ENCODE measurements at places on chromosomes 3 and 15.

- no peak for DNase-seq
These were observed 42.1 kb downstream of the CDCP1 start for GRCh38 chr3:45103753-45104714.

GRCh38 chr15:75192307-75192706, 9.4 kb upstream of the C15orf39 start:
- DNase-seq: no peak

DNA sequence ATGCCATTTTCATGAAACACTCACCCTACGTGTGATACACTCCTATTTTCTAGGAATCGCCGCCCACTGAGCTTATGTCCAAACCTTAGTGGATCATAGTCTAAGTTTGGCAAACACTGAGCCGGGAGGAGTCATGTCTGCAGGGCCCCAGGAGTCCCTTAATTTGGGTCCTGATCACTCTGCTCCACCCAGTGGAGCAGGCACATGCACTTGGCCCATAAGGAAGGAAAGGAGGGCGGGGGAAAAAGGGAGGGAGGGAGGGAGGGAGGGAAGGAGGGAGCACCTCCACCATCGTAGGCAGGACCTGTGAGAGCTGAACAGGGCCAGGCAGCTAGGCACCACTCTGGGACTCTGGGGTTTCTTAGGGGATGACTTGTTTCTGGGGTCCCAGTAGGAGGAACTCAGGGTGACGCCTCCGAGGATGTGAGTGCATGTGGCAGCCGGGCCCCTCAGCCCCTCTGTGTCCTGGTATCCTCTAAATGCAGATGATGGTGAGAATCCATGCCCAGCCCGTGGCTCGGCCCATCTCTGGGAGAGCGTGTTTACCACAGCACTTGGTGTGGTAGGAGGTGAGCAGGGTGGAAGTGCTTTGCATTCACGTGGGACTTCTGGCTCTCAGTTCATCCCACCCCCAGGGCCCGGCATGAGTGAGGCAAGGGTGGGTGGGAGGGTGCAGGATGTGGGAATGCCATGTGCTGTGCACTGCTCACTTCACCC, 109.4 kb downstream of the KLF13 start:
- DNase-seq: no peak

- DNase-seq: no peak
These were observed 28.3 kb upstream of the TRPM1 start for GRCh38 chr15:31129769-31130303.

- DNase-seq: no peak
These were observed 32.0 kb downstream of the SELENOT start for GRCh38 chr3:150635076-150635475.

DNA sequence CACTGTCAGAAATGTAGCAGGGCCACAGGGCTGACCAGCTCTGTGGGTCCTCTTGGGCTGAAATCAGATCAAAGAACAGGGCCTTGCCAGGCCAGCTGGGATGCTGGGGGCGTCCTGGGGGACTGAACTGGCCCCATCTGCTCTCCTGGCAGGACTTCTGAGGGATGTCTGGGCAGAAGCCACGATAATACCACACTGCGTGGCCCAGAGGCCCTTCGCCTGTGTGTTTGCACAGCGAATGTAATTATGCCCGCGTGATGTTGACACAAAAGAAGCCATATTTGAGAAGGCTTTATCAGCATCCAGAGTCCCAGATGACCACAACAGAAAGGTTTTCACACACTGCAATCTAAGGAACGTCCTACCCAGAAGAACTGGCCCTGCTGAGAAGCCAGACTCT, 174.0 kb downstream of the RAB11A start:
- no peak for DNase-seq

- DNase-seq: no peak
These were observed 102.5 kb downstream of the MESD start for GRCh38 chr15:80887148-80887547.

- no peak for DNase-seq
These were observed 65.0 kb upstream of the DAZL start for GRCh38 chr3:16670191-16670590.

GRCh38 chr3:73235768-73236167, 174.3 kb downstream of the EBLN2 start:
- DNase-seq: no peak

DNA sequence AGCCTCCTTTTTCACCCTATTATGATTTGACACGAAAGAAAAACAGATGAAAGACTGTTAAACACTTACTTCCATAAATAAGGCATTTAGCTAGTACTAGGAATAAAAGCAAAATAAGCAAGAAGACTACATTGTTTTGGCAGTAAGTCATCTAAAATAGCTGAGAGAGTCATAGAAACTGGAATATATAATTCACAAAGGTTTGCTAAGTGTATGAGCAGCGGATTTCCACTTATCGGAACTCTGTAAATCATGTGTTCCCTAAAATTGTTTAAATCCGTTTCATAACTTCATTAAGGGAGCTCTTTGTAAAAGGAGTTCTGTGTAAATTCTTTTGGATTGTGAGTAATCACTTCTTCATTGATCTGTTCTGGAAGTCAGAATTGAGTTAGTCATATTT, 202.5 kb upstream of the CBLB start:
- no peak for DNase-seq

Measured in stimulated activated CD4-positive, alpha-beta T cell treated with anti-CD3 and anti-CD28 coated beads, Interleukin-1b, Interleukin-23, amount 100 ng/mL, for 1 hour (primary cell).